ENCODE measurements at places on chromosomes 11 and 22.

GRCh38 chr11:7501251-7501650, 12.5 kb upstream of the PPFIBP2 start:
- DNase-seq = peak; percentile 93

GRCh38 chr11:130529366-130529765, 80.9 kb downstream of the ADAMTS15 start:
- no peak for DNase-seq

- DNase-seq = no peak
Observed at GRCh38 chr22:41888627-41889200, 26.2 kb downstream of the SHISA8 start.

- no peak for DNase-seq
Observed at GRCh38 chr11:41175304-41175972, 284.0 kb downstream of the LRRC4C start.

- DNase-seq = no peak
Observed at GRCh38 chr11:11346303-11346702, 6.7 kb downstream of the CSNK2A3 start.

- DNase-seq = no peak
Observed at GRCh38 chr11:14668731-14669301, 25.2 kb downstream of the PDE3B start.

GRCh38 chr11:117313091-117313490, 3.0 kb downstream of the BACE1 start:
- no peak for DNase-seq

DNA sequence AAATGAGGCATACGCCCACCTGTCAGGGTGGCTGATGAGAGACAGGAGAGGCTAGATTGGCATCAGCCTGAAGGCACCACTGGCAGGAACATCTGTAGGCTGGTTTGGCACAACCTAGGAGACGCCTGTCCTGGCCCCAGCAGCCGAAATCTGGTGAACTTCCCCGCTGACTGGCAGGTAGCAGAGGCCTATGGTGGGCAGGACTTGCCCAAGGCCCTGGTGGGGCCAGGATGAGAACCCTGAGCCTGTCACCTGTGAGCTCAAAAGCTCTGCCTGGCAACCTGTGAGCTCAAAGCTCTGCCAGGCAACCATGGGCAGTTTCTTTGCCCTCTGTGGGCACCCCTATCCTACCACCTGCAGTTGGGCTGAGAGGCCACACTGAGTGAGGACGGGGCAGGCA, 2.5 kb downstream of the DERL3 start:
- DNase-seq = no peak
